Thymus (tissue), 14 donors: ENCODE measurements at places on chromosomes 6 and 20. TPM values are rescaled to one million over a fixed set of nuclear protein-coding genes. Genes with fewer than 3 reads are reported as not detected.

DNA sequence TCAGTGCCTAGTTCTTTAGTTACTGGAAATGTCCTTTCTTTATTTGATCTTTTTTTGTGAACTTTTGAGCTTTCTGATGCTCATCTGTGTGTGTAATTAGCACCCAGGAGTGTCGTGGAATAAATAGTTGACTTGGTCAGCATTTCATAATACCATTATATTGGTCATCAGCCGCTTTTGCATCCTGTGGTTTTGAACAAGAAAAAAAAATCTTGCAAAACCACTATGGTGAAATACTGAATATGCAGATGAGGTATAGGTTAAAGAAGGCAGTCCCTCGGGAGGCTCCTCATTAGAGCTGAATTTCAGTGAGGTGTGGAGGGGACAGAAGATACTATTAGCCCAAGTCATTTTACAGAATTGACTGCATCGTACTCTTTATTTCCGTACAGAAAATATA is 90.1 kb downstream of the FOXO3 start:
- DNase-seq, result no peak

PRDM13 gene
- under 0.01 TPM for polyA plus RNA-seq

DNA sequence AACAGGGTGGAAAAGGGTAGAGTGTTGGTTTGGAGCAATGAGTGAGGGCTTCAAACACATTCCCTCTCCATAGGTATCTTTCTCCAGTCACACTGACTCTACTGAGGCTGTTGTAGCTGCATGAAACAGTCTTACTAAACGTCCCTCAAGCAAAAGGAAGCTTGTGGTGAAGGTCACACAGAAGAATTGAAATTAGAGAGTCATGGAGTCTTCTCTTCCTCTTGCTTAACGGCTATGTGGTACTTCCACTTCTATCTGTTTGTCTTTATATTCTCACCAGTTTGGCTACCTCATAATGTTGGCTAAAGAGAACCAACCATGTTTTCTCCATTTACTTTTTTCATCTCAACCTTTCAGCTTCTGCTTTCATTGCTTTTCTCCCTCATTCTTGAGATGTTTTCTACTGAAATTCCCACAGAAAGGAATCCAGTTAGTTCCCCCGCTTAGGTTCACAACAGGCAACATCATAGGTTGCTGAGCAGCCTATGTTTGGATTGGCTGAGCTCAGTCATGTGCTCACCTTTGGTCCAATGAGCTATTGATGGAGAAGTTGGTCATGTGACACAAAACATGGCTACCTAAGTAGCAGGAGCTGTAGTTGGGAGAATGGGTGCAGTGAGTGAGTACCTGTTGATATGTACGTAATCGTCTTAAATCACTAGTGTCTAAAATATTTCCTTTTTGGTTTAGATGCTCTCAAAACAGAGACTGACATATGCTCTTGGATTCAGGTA is 99.8 kb downstream of the SNAP25 start:
- DNase-seq, result no peak

DNA sequence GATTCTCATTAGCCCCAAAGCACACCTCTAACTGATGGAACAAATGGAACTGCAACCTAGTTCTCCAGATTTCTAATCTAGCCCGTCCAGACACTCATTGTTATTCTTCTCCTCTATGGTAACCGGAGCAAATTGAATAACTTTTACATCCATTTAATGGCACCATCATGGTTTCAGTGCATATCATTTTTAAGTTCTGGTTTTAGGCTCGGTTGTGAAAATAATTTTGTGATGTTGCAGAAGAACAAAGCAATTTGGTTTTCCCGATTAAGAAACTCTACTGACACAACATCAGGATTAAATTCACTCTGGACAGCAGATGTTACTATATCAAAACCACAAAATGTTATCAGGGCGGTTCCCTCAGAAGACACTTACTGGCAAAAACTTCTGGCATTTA is 42.5 kb upstream of the HBS1L start:
- DNase-seq, result no peak

- DNase-seq, result no peak
These were observed 166.8 kb downstream of the IBTK start for GRCh38 chr6:82080767-82081166.

DNA sequence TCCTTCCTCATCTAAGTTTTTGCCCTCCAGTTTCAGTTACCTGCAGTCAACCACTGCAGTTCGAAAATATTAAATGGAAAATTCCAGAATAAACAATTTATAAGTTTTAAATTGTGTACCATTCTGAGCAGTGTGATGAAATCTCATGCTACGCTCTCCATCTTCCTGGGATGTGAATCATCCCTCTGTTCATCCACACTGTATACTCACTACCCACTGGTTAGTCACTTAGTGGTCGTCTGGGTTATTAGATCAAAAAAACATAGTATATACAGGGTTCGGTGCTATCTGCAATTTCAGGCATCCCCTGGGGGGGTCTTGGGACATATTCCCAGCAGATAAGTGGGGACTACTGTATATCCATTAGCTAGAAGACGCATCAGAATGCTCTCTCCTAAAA is 151.9 kb upstream of the SLC22A16 start:
- DNase-seq, result no peak

DNA sequence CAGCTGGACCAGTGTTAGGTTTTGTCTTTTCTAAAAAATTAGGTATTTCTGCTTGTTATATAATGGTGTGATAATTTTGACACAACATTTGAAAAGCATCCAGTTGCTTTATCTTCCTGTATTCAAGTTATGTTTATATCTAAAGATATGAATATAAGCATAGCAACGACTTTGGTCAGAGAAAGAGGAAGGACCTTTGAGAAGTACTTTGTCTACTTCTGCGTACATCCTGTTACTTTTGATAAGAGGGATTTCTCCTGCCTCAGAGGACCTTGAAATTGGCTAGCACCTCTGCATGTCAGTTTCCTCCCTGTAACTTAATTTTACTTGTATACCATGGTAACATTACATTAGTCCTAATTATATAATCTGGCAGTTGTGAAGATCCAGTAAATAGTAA is 24.8 kb downstream of the PHF20 start:
- no peak for DNase-seq

RSPH9 gene
- polyA plus RNA-seq, result 0.25 TPM

GRCh38 chr6:36139991-36140710 is 9.8 kb downstream of the MAPK13 start:
- DNase-seq, result no peak

PROKR2 gene
- not detected for polyA plus RNA-seq

FILIP1 gene
- polyA plus RNA-seq, result 1.8 TPM

- DNase-seq, result no peak
These were observed 36.4 kb downstream of the HFE start for GRCh38 chr6:26123675-26123946.

DNA sequence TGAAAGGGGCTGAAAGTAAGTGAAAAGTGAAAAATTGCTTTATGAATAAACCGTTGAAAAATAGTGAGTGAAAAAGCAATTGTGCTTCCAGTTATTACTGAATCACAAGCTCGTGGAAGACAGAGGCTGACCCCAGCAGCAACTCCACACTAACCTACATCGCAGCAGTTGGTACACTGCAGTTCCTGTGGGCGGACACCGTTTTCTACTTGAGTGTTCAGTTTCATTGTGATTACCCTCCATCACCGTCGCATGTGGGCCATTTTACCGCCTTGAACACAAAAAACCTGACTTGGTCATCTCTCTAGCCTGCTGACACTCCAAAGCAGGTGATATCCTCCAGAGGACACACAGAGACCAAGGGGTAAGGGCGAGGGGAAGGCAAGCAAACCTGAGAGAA is 28.4 kb downstream of the PRDM1 start:
- DNase-seq, result no peak

KIF13A gene
- polyA plus RNA-seq, result 13.7 TPM

MANEA gene
- 5.8 TPM for polyA plus RNA-seq

DNA sequence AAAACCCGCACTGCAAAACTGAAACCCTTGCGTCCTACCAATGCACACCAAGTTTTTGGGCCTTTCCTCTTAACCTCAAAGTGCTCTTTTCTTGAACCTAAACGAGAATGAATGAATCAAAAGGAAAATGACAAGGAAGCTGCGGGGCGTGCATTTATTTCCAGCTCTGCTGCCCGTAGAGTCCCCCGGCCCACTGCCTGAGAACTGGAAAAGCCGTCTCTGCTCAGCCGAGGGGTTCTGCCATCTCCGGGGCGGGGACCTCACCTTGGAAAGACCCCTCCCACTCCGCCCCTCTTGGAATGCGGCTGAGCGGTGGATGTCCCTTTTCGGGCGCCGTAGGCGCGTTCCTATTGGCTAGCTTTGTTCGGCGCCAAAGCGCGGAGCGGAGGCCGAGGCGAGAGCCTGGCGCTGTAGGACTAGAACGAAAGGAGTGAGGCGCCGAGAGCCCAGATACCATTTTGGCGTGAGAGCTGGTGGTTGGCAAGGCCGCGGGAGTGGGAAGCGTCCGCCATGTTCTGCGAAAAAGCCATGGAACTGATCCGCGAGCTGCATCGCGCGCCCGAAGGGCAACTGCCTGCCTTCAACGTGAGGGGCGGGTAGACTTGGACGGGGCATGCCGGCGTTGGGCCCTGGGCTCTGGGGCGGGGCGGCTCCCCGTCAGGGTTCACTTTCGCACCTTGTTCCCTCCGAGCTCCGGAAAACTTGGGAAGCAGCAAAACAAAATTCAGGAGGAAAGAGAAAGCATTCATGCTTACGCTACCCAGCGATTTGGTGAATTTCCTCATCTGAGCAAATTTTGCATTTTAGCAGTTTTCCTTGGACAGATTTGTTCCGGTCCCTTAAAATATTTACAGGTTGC is at the start of gene GINS1:
GINS1 (plus strand) TSS at position 363 of the 859 bp plus-strand sequence; CDS start at position 511, 148 bp downstream.
- no peak for DNase-seq
